ENCODE measurements at places on chromosomes 6 and 20. TPM values are rescaled to one million over a fixed set of nuclear protein-coding genes. Genes with fewer than 3 reads are reported as not detected.

DNA sequence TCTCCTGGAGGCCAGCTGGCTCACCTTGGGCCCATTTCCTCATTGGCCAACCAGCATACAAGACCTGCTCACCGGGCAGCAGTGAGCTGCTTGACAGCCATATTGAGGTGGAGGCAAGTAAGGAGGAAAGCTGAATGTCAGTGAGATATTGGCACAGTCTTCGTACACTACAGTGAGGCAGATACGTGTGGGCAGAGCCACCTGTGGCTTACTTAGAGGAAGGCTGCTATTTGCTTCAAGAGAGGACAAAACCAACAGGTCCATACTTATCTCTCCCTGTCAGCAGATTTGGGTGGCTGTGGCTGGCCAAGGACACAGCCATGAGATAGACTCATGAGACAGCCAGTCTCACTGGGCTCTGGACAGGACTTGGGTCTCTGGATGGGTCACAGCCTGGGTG is 15.1 kb upstream of the MCM3 start:
- DNase-seq, result no peak

The STAU1 gene
- polyA plus RNA-seq, result 54.2 TPM

The HLA-B gene
- 134 TPM for polyA plus RNA-seq

- no peak for DNase-seq
Measured at GRCh38 chr6:126145351-126145750, 159.0 kb downstream of the TRMT11 start.

GRCh38 chr20:16942756-16943155 is 194.6 kb downstream of the OTOR start:
- DNase-seq, result no peak

DNA sequence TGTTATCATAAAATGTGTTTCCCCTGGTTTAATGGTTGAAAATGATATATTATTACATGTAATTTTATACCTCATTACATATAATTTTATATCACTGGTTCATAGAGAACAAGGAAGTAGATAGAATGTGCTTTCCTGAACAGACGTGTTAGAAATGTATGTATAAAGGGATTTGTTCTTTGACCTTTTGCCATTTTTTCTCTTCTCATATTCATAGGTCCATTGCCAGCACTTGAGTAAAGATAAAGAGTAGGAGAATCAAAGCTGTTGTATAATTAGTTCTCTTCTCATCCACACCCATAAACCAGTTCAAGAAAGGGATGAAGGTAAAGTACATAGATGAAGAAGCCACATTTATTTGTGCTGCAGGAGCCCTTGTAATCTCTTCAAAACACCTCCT is 46.7 kb downstream of the RNF217 start:
- DNase-seq, result no peak

DNA sequence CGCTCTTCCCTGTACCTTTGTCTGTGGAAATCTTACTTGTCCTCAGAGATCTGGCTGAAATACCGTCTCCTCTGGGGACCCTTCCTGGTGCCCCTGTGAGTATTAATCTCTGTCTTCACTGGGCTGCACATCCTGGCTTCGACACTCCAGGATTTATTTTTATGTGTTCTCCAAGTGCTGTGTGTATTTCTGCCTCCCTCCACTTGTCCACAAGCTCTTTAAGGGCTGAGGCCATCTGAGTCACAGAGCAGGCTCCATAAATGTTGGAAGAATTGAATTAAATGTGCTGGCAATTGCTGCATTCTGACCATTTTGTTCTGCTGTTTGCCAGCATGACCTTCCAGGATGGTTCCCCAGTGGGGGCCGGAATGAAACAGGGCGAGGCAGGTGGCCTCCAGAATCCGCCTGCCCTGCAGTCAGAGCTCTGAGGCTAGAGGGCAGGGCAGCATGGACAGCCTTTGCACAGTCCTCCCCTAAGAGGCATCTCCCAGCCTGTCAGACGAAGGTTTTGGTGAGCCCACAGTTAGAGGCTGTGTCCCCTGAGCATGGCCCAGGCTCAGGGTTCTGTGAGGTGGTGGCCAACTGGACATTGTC is 105.8 kb downstream of the DLGAP4 start:
- DNase-seq, result no peak

DNA sequence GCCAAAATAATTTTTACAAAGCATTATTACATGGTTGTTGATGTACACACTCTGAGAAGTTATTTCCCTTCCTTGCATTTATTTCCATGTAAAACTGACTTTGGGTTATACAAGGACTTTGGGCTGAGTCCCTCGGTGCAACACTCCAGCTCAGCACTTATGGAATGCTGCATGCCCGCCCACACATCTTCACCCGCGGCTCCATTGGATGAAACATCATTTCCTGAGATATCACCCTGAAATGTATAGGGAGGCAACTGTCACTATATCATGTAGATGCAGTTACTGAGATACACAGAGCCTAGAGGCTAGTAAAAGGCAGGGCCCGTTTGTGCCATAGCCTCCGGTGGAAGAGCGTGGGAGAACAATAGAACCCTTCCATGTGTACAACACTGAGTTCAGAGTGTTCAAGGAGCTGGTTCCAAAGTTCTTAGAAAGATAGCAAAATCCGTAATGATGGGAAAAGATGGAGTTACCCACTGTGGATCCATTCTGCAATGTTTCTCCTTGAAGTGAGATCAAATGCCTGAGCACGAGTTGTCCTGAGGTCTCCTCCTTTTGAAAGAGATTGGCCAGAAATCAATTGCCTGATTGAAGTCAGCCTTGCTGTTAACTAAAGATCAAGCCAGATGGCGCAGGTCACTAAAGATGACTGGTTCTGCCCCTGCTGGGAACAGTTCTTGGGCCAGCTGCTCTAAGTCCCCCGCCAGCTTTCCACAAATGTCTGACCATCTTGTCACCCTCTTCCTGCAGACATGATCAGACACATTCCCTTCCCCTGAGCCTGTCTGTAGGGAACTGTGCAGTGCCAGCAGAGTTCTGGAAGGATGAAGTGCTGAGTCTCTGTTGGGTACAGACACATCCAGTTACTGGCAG is 100.9 kb upstream of the IYD start:
- peak; percentile 81 for DNase-seq

Measured in muscle of back (tissue), 13 donors.